Spleen (tissue), 13 donors: ENCODE measurements at places on chromosomes 4 and X. TPM values are rescaled to one million over a fixed set of nuclear protein-coding genes. Genes with fewer than 3 reads are reported as not detected.

TBC1D9 gene
- 99.1 TPM for total RNA-seq

DNA sequence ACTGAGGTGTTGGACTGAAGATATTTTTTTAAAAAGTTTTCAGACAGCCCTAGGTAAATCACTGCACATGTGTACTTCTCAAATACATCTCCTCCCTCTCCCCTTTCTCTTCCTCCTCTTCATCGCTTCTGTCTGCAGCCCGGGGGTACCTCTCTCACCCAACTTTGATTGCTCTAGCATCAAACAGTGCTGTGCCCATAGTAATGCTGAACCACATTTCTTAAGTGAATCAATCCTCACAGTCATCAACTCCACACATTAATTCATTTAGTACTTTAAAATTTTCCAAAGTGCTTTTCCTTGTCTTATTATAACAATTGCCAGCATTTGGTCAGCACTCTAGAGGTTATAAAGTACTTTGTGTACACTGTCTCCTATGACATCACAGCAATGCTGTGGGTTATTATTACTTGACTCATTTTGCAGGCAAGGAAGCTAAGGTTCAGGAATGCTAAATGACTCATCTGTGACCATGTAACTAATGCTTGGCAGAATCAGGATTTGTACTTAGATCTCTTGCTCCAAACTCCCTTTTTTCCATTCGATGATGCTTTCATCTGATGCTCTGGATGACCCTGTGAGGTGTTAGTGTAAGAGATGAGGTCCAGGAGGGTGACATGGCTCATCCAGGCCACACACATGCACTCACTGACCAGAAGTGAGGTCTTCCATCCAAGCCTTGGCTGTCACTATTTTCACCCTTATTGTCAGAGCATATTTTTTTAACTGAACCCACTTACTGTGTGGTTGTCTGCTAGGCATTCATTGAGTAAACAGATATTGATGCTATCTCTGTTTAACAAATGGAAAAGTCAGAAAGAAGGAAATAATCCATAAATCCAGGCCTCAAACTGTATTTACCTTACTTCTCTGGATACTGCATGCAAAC, 58.8 kb downstream of the RHOH start:
- no peaks in the 10 kb centered on the region for H3K36me3 ChIP-seq
- no peaks in the 10 kb centered on the region for H3K27me3 ChIP-seq
- no peak overlapping the region for H3K4me3 ChIP-seq
- H3K4me1 ChIP-seq, result peaks cover 4% of the 10 kb centered on the region
- no peak overlapping the region for H3K27ac ChIP-seq

- H3K36me3 ChIP-seq, result peaks cover 7% of the 10 kb centered on the region
- no peaks in the 10 kb centered on the region for H3K4me1 ChIP-seq
- no peak overlapping the region for H3K4me3 ChIP-seq
- no peaks in the 10 kb centered on the region for H3K27me3 ChIP-seq
Observed at GRCh38 chrX:2464677-2465166, 36.1 kb downstream of the DHRSX start.

DNA sequence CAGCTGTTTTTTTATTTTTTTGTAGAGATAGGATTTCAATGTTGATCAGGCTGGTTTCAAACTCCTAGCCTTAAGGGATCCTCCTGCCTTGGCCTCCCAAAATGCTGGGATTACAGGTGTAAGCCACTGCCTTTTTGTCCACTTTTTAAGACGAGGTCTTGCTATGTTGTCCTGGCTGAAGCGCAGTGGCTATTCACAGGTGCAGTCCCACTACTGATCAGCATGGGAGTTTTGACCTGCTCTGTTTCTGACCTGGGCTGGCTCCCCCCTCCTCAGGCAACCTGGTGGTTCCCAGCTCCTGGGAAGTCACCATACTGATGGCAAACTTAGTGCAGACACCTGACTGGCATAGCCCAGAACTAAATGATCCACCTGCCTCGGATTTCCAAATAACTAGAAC, 2.3 kb upstream of the NSD2 start:
- peaks cover 5% of the 10 kb centered on the region for H3K4me1 ChIP-seq
- H3K27me3 ChIP-seq, result no peaks in the 10 kb centered on the region
- no peak overlapping the region for H3K4me3 ChIP-seq
- DNase-seq, result no peak
- no peaks in the 10 kb centered on the region for H3K36me3 ChIP-seq

DNA sequence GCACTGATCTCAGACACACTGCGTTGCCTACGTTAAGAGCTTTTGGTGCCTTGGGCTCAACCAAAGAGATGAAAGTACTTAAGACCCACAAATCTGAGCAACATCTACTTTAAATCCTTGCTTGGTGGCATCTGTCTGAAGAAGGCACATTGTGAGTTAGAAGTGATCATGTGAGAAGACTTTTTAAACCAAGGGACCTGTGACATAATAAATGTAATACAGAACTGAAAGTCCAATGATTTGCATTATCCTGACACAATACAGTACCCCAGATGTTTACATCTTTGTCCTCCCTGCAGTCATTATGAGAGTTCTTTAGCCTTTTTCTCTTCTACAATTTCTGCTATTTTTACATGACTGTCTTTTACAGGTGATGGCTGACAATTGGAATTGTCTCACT, 96.7 kb upstream of the FTHL17 start:
- no peaks in the 10 kb centered on the region for H3K36me3 ChIP-seq
- H3K4me3 ChIP-seq, result no peak overlapping the region
- no peak for DNase-seq
- no peaks in the 10 kb centered on the region for H3K27me3 ChIP-seq

DNA sequence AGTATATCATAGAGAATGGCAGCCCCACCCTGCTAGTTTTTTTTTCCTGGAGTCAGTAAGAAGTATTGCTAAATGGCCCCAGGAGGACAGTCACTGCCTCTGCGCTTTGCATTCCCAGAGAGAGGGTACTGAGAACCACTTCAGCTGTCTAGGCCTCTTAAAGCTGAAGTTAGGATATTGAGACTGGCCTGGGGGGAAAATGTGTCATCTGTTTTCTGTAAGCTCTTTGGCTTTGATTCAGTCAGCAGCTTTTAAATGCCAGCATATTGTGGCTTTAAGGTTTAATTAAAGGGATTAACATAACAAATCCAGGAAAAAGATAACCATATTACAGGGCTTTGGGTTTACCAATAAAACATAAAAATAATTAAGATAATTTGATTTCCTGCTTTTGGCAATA, 852.0 kb downstream of the PCDH18 start:
- no peak overlapping the region for H3K27ac ChIP-seq
- no peak overlapping the region for H3K4me3 ChIP-seq
- H3K27me3 ChIP-seq, result no peaks in the 10 kb centered on the region
- DNase-seq, result no peak
- H3K36me3 ChIP-seq, result no peaks in the 10 kb centered on the region

GRCh38 chr4:70426789-70427188, 29.0 kb downstream of the OPRPN start:
- H3K27me3 ChIP-seq, result no peaks in the 10 kb centered on the region
- no peaks in the 10 kb centered on the region for H3K4me1 ChIP-seq
- no peak for DNase-seq
- H3K27ac ChIP-seq, result no peak overlapping the region

GRCh38 chr4:122003335-122003734, 51.5 kb upstream of the TRPC3 start:
- no peaks in the 10 kb centered on the region for H3K4me1 ChIP-seq
- no peaks in the 10 kb centered on the region for H3K27me3 ChIP-seq
- H3K4me3 ChIP-seq, result no peak overlapping the region
- no peaks in the 10 kb centered on the region for H3K36me3 ChIP-seq
- no peak overlapping the region for H3K27ac ChIP-seq

USP17L20 gene
- not detected for total RNA-seq

- H3K4me1 ChIP-seq, result peaks cover 5% of the 10 kb centered on the region
- H3K27ac ChIP-seq, result peak overlapping the region; percentile 50
- peak overlapping the region; percentile 38 for H3K4me3 ChIP-seq
- H3K36me3 ChIP-seq, result no peaks in the 10 kb centered on the region
- peak; percentile 85 for DNase-seq
- H3K27me3 ChIP-seq, result no peaks in the 10 kb centered on the region
Observed at GRCh38 chrX:155056877-155057792, 13.8 kb downstream of the CMC4 start.

DNA sequence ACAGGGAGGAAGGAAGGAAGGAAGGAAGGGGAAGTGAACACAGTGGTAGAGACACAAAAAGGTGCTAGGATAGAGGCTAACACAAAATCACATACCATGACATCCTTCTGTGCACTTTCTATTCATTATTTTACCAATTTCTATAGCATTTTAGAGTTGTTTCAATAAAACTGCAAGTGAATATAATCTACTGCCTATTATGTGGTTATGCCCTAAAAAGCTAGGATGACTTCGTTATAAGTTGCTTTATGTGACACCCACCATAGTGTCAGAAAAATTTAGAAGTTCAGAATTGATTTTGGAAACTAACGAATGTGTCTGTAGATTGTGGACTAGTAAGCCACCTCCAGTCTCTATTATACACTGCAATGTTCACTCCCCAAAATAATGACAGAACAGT, 59.4 kb upstream of the EDNRA start:
- DNase-seq, result no peak
- H3K27ac ChIP-seq, result no peak overlapping the region
- no peak overlapping the region for H3K4me3 ChIP-seq
- H3K36me3 ChIP-seq, result no peaks in the 10 kb centered on the region
- H3K27me3 ChIP-seq, result no peaks in the 10 kb centered on the region

GRCh38 chr4:186727977-186728519, 4.4 kb upstream of the FAT1 start:
- H3K4me3 ChIP-seq, result no peak overlapping the region
- H3K27me3 ChIP-seq, result peaks cover 2% of the 10 kb centered on the region
- H3K27ac ChIP-seq, result no peak overlapping the region
- no peaks in the 10 kb centered on the region for H3K4me1 ChIP-seq

TLR3 gene
- total RNA-seq, result 5.7 TPM

- H3K4me1 ChIP-seq, result no peaks in the 10 kb centered on the region
- no peak within 1 kb of the TSS for H3K27ac ChIP-seq
- no peak within 1 kb of the TSS for H3K4me3 ChIP-seq
- no peaks in the 10 kb centered on the region for H3K36me3 ChIP-seq
- DNase-seq, result no peak
- H3K27me3 ChIP-seq, result no peaks in the 10 kb centered on the region
Observed at GRCh38 chrX:119072744-119073143, at the start of gene CT47C1. TSS of gene CT47C1 (plus strand) at chrX:119072993. CDS start at chrX:119073226, 233 bp downstream.

SGMS2 gene
- 30.3 TPM for total RNA-seq

GRCh38 chr4:181752516-181752915, 490.7 kb upstream of the TENM3 start:
- DNase-seq, result no peak
- no peaks in the 10 kb centered on the region for H3K27me3 ChIP-seq
- H3K27ac ChIP-seq, result no peak overlapping the region
- H3K4me1 ChIP-seq, result no peaks in the 10 kb centered on the region
- H3K36me3 ChIP-seq, result no peaks in the 10 kb centered on the region

- no peaks in the 10 kb centered on the region for H3K27me3 ChIP-seq
- DNase-seq, result no peak
- H3K27ac ChIP-seq, result no peak overlapping the region
- H3K36me3 ChIP-seq, result no peaks in the 10 kb centered on the region
- H3K4me1 ChIP-seq, result no peaks in the 10 kb centered on the region
Observed at GRCh38 chr4:34851411-34851810, 1392.9 kb downstream of the ARAP2 start.

DNA sequence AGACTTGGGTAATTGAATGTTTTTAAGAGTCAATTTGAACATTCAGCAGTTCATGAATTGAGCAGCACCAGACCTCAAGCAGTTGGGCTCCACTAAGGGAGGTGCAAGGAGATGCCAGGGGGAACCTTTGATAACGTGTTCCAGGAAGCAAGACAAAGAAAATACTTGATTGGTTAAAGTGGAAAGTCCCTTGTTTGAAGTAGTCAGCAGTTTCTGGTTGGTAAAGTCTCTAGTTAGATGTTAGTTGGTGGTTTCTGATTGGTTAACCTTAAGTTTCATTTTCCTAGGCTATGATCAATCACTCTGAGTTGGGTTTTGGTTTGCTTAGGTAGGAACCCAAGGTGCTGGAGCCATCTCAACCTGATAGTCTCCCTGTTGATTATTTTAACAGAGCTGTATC, 4.0 kb downstream of the HERC6 start:
- no peak overlapping the region for H3K4me3 ChIP-seq
- H3K4me1 ChIP-seq, result peaks cover 24% of the 10 kb centered on the region
- peak overlapping the region; percentile 72 for H3K27ac ChIP-seq
- H3K27me3 ChIP-seq, result no peaks in the 10 kb centered on the region
- no peak for DNase-seq
- peaks cover 7% of the 10 kb centered on the region for H3K36me3 ChIP-seq

GRCh38 chrX:21155916-21156315, 218.3 kb upstream of the CNKSR2 start:
- no peaks in the 10 kb centered on the region for H3K27me3 ChIP-seq
- H3K4me1 ChIP-seq, result no peaks in the 10 kb centered on the region
- no peaks in the 10 kb centered on the region for H3K36me3 ChIP-seq
- H3K27ac ChIP-seq, result no peak overlapping the region
- H3K4me3 ChIP-seq, result no peak overlapping the region

ATP7A gene
- 18.6 TPM for total RNA-seq

P2RY8 gene
- total RNA-seq, result 27.6 TPM

GRCh38 chrX:115332832-115333231, 43.3 kb downstream of the LUZP4 start:
- H3K27me3 ChIP-seq, result no peaks in the 10 kb centered on the region
- no peaks in the 10 kb centered on the region for H3K4me1 ChIP-seq
- H3K4me3 ChIP-seq, result no peak overlapping the region

TLR1 gene
- total RNA-seq, result 103 TPM

DNA sequence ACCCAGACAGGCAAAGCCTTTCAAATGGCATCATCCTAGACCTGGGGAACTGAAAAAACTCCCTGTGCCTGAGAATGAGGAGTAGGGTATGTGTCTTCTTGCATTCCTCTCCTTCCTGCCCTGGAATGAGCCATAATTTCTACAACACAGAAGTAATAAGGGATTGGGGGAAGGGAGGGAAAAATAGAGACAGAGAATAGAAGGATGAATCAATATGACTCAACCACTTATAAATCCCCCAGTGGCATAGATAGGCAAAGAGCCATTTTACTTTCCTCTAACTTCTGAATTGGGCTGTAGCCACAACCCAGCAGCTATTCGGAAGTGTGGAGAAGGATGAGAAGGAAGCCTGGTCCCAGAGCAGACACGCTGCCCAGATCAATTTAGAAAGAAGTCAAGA, 99.9 kb downstream of the NHS start:
- no peaks in the 10 kb centered on the region for H3K36me3 ChIP-seq
- no peak for DNase-seq
- no peaks in the 10 kb centered on the region for H3K27me3 ChIP-seq
- H3K4me3 ChIP-seq, result no peak overlapping the region
- H3K4me1 ChIP-seq, result no peaks in the 10 kb centered on the region

CITED1 gene
- not detected for total RNA-seq

UBE2A gene
- 42.7 TPM for total RNA-seq

DNA sequence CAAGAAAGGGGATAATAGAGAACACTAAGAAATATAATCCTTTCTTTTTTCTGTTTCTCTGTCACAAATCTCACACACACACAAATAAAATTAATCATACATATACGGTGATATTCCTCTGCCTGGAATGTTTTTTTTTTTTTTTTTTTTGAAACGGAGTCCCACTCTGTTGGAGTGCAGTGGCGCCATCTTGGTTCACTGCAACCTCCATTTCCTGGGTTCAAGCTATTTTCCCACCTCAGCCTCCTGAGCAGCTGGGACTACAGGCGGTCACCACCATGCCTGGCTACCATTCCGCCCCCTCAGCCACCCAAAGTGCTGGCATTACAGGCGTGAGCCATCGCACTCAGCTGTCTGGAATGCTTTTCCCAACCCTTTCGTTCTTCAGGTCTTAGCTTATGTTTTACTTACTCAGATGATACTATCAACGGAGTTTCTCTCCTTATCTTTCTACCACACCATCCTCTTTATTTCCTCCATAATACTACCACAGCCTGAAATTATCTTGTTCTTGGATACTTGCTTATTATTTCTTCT, 69.3 kb downstream of the ANKRD17 start:
- DNase-seq, result no peak
- no peak overlapping the region for H3K27ac ChIP-seq
- no peaks in the 10 kb centered on the region for H3K36me3 ChIP-seq
- H3K4me1 ChIP-seq, result peaks cover 12% of the 10 kb centered on the region
- no peaks in the 10 kb centered on the region for H3K27me3 ChIP-seq
